ENCODE measurements at places on chromosomes 3 and 15.

- no peak for DNase-seq
Measured at GRCh38 chr3:75737831-75738493, 47.4 kb downstream of the ZNF717 start.

DNA sequence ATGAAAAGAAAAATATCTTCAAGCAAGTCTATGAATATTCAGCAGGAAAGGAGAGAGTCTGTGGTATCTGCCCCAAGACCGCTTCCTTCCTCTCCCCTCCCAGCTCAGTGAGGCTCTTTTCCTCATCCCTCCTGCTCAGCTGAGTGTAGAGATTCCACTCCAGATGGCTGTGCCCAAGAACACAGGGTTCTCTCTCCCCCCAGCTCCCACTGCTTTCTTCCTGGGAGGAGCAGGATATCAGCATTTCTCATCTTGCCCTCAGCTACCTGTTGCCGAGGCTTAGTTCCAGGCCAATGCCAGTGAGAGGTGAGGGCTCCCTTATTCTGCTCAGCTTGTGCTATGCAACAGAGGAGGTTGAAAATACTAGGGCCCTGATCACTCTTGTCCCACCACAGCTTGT is 211.9 kb downstream of the SV2B start:
- DNase-seq: no peak

DNA sequence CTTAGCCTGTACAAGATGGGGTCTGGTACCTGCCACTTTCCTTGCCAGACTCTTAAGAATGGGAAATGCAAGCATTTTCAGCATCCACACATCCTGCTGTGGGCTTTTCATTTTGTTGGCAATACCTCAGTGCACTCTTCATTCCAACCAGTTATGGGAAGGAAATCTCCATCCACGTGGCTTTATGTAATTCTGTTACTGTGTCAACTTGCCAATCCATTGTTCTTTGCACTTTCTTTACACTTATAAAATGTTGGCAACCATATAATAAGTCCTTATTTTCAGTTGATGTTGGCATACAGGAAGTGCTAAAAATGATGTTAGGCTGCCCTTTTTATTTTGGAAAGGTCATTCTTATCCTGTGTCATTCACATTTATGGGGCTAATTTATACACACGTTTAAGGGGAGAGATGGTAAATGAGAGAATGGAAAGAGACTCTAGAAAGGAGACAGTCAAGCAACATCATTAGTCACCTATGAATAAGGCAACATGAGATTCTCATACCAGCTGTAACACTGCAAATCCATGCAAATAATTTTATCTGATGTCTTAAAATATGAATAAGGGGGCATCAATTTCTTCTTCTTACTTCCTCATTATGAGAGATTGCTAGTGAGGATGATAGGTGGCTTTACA is 238.7 kb downstream of the CHST2 start:
- peak; percentile 8 for DNase-seq

DNA sequence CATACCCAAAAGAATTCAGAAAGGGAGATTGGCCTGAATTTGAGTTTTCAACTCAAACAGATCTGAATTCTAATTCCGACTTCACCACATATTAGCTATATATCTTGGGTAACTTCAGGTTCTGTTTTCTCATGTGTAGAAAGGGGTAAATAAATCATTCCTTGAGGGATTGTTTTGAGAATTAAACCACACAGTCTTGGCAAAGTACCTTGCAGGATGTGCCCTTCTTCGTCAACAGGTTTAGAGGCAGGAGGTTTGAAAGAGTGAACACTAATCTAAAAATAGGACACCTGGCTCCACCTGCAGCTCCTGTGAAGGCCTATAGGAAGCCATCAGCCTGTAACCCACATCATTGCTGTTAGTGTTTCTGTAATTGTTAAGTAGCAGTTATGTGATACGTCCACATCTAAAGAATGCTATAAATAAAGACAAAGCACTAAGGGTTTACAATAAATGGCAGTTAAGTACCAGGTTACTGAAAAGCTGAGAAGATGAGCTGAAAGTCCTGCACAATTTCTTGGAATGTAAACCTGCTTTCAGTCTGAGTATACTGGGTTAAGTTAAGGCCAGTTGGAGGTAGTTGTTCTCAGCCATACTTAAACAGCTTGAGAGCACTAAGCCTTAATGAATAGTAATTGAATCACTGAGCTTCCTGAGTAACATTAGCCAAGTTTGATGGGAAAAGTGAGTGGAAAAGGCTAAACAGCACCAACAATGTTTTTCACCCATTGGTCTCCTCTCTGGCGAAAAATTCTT is 6.0 kb downstream of the CCDC80 start:
- DNase-seq: no peak

DNA sequence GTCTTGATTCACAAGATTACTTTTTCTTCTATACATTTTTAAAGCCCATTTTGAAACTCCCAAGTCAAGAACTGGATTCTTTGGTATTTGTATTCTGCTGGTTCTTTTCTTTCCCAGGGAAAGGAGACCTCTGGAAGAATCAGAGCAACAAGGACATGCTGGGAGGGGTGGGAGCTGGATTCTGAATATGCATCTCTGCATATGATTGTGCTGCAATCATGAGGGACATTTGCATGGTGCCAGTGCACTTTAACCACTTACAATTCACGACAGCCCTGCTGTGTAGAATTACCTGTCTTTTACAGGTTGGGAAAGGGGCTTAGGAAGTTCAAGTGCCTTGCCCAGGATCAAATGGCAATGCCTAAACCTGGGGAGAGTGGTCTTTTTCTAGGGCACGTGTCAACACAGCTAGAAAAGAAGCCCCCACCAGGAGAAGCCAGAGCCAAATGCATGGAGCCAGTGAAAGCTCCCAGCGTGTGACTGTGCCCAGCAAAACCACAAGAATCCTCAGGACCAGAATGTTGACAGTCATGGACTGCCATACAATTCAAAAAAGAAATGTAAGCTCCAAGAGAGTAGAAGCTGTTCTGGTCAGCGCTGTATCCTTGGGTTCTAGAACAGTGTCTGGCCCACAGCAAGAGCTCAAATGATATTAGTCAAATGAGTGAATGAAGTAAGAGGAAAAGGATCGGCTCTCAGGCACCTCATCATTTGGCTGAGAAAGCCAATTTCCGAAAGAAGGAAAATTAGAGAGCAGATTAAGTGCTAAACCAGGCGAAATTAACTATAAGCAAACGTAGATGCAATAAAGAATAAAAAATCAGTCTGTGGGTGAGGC is 84.5 kb upstream of the MEF2A start:
- no peak for DNase-seq

GRCh38 chr15:52254391-52254790 is 41.2 kb downstream of the MYO5C start:
- DNase-seq: no peak

DNA sequence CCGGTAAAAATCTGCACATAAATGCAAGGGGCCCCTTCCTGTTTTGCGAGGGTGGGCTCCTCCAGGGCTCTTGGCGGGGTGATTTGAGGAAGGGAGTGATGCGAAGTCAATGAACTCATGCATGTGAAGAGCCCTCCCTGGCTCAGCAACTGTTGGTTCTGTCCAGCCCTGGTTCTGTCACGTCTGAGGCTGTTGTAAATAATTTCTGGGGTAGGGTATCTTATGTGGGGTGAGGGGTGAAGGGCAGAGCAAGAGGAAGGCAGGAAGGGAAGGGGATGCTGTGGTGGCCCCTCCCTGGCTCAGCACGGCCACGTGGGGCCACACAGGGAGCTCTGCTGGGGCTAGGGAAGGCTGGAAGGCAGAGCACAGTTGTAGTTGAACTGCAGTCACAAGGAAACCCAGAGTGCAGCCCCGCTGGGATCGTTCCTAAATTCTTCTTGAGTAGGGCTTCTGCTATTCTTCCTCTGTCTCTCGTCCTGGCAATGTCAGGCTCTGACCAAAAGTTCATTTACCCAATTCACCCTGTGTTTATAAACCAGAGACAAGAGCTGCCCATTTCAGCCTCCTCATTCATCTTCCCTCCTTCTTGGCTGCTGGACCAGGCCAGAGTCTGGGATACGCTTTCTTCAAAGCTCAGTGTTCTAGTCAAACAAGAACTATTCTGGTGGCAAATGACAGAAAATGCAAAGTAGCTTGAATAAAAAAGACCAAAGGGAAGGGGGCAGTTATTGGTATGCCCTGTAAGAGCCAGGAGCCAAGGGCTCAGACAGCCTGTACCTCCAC is 14.8 kb upstream of the TOPBP1 start:
- DNase-seq: no peak

DNA sequence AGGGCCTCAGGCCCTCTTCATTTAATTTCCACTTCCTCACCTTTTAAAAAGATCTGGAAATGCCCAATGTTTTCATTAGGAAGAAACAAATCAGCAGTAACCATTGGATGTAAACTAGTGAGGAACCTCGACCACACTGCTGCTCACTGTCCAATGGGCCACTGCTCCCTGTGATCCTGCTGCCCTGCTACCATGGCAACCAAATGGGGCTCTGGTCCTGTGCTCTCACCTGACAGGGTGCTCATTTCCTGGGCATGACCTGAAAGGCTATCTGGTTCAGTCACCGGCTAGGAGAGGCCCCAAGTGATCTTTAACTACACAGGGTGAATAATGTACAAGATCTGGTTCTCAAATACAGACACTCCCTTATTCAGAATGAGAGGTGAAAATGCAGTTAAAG is 54.6 kb downstream of the ARHGEF3 start:
- DNase-seq: no peak

- DNase-seq: no peak
Measured at GRCh38 chr3:50464569-50464968, 38.9 kb downstream of the CACNA2D2 start.

DNA sequence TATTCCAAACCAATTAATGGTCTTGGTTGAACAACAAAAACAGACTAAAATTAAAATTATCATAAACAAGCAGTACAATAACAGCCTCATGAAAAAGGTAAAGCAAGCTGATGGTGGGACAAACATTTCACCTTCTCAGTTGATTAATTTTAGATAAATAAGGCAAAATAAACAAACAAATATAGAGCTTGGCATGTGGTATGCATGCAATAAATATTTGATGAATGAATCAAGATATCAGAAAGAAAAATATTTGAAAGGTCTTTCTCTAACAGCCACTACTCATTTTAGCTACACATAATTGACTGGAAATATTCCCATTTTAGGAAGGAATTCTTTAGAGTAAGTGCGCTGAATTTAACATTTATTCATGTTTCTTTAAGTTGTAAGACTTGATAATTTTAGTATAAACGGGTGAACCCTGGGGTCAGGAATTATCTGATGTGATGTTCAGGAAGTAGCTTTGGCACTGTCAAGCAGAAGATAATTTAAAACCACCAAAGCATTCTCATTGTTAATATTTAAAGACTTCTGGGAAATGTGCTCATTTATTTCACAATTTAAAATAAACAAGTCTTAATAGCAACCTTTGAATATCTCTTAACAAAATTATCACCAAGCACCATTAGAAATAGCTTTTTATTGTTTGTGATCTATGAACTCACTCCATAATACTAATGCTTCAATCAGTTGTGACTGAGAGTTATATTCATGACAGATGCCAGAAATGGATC is 372.3 kb upstream of the TGFBR2 start:
- DNase-seq: no peak

DNA sequence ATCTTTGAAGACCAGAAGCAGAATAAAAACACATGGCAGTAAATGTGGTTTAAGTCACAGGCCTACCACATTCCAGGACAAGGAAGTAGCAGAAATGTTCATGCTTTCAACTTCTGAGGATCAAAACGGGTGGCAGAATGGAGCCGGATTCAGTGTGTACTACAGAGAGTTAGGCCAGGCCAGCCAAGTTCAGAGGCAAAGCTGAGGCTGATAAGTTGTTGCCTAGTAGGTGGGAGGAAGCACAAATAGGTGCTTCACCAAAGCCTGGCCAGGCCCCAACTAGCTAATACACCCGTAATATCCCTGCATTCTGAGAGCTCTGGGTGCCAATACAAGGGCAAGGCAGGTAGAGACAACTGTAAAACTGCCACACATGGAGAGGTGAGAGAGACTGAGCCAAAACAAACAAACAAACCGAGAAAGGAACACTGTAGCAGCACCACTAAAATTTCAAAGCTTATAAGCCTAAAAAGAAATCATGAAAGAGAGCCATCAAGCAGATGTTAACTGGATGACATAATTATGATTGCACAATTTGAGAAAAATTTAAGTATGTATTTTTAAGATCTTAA is 156.4 kb upstream of the CBLB start:
- peak; percentile 22 for DNase-seq

- no peak for DNase-seq
Measured at GRCh38 chr3:154496540-154496939, 66.5 kb upstream of the GPR149 start.

GRCh38 chr15:29668120-29668602 is 154.1 kb downstream of the TJP1 start:
- DNase-seq: peak; percentile 75

DNA sequence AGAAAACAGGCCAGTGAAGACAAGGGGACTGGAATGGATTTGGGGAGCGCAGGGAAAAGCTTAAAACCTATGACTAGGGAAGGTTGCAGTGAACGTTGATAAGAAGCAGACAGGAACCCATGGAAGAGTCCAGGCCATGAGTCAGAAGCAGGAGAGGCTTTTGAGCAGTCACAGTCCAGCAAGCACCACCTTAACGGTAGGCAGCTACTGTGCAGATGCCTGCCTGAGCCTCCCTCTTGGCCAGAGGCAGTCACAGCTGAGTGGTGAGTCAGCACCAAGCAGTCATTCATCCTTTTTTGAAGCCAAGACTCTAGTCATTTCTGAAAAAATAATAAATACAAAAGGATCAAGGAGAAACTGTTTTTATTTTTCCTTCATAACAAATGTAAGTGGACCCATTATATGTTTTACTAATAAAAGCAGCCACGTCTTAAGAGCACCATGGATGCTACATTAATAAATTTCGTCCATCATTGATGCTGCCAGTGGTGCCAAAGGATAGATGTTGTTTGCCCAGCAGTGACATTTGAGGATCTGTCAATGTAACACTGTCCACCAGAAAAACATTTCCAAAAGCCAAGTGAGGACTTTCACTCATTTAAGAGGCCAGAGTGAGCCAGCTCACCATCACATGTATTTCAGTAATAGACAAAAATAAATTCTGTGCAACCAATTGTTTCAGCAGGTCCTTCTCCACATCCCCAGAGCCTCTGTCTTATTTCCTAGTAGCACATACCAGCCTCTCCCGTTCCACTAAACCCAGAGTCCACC is 42.1 kb upstream of the ACTC1 start:
- DNase-seq: no peak

GRCh38 chr3:71011565-71012287 is 571.8 kb downstream of the FOXP1 start:
- no peak for DNase-seq

GRCh38 chr15:28109626-28110455 is 10.7 kb upstream of the OCA2 start:
- no peak for DNase-seq

- no peak for DNase-seq
Measured at GRCh38 chr3:183584246-183584913, 28.9 kb upstream of the KLHL6 start.

- DNase-seq: no peak
Measured at GRCh38 chr15:23606226-23606625, 40.8 kb downstream of the MKRN3 start.

GRCh38 chr3:103653996-103654395 is 1219.2 kb downstream of the ZPLD1 start:
- no peak for DNase-seq

DNA sequence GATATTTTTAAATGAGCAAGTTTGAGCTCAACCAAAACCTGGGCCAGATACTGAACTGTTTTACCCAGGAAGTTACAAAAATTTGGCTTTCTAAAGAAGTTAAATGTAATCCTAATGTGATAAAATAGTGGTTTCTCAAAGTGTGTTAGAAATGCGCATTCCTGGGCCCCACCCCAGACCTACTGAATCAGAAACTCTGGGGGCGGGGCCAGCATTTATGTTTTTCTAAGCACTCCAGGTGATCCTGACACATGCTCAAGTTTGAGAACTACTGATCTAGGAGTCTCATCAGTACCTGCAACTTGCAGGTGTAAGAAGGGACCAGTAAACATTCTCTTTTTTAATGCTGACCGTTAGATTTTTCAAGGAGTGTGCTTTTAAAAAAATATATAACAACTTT is 190.6 kb downstream of the VPS13C start:
- no peak for DNase-seq

Measured in NCI-H774 (cell line).